Activated CD8-positive, alpha-beta memory T cell treated with anti-CD3 and anti-CD28 coated beads, Interleukin-2, amount 10 ng/mL, durations not matched to agents 7 days and 5 days (primary cell): ENCODE measurements at places on chromosomes 2 and 18.

DNA sequence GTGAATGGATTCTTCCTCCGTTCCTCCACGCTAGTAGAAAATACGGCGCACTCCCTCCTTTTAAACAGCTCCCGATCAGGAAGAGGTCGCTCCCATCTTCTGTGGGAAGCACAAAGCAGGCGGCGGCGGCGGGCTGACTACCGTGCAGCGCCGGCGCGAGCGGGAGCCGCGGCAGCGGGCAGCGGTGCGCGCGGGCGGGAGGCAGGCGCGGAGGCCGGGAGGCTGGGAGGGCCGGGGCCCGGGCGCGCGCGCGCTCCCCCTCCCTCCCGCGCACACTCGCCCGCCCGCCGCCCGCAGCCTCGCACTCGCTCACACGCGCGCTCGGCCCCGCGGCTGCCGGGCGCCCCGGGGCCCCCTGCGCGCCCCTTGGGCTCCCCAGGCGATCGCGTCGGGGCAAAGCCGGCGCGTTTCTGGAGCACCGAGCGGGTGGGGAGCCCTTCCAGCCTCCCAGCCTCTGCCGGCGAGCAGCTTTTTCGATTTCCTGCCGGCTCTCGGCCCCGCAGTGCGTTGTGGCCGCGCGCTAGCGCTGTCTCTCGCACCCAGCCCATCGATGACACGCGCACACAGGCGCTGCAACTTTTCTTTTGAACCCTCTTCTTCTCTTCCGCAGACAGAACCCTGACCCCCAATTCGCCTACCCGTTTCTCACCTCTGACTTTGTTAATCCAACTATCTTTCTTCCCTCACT is at the start of gene SLC8A1:
Gene SLC8A1, minus strand, starts transcription at position 173 of the 688 bp plus-strand sequence.
- DNase-seq: no peak

- DNase-seq: no peak
Observed at GRCh38 chr2:25821225-25822056, 56.8 kb downstream of the ASXL2 start.

- no peak for DNase-seq
Observed at GRCh38 chr2:32246911-32247310, 17.8 kb downstream of the NLRC4 start.

- no peak for DNase-seq
Observed at GRCh38 chr2:126915903-126916302, 17.2 kb downstream of the TEX51 start.

DNA sequence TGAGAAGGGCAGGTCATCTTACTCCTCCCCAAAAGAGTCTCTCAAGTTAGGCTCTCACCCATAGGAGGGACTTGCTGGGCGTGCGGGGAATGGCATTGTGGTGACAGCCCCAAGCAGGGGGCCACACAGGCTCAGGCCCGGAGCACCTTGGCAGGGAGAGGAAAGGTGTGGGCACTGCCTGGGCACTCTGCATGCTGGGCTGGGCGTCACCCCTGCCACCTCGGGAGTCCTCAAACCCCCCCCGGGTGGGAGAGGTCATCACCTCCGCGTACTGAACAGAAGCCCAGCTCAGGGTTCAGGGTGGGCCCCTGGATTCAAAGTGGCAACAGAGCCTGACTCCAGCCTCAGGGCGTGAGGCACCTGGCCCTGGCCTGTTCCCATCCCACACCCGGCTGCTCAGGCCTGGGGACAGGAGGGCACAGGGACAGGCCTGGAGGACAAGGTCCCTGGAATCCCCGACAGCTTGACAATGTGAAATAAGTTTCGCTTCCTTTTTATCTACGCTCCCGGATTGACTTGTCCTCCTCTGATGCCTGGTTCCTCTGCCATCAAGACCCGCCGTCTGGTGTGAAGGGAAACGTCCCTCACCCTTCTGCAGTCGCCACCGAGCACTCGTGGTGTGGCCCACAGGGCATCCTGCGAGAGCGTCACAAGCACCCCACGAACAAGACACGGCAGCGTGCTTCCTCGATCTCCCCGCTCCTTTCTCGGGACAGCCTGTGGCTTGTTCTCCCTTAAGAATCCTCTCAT is 97.8 kb downstream of the HDAC4 start:
- DNase-seq: no peak

GRCh38 chr2:219525533-219526232 is 11.4 kb downstream of the ASIC4 start:
- no peak for DNase-seq

DNA sequence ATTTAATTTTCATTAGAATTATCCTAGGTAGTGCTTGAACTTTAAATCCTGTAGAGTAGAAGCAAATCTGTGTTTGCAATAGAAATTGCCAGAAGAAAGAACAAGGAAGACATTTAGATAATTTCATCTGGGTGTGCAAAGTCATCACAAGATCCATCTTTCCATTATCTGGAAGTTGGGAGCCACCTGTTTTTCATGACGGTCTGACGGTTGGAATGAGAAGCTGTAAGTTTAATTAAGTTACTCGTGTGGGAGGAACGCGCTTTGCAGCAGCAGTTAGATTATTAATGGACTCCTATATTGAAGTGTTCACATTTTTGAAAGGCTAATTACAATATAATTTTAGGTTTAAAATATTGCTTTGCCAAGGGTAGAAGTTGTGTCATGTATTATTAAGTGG is 69.9 kb upstream of the PARD3B start:
- DNase-seq: no peak

GRCh38 chr18:67670024-67670543 is 153.6 kb upstream of the DSEL start:
- no peak for DNase-seq

DNA sequence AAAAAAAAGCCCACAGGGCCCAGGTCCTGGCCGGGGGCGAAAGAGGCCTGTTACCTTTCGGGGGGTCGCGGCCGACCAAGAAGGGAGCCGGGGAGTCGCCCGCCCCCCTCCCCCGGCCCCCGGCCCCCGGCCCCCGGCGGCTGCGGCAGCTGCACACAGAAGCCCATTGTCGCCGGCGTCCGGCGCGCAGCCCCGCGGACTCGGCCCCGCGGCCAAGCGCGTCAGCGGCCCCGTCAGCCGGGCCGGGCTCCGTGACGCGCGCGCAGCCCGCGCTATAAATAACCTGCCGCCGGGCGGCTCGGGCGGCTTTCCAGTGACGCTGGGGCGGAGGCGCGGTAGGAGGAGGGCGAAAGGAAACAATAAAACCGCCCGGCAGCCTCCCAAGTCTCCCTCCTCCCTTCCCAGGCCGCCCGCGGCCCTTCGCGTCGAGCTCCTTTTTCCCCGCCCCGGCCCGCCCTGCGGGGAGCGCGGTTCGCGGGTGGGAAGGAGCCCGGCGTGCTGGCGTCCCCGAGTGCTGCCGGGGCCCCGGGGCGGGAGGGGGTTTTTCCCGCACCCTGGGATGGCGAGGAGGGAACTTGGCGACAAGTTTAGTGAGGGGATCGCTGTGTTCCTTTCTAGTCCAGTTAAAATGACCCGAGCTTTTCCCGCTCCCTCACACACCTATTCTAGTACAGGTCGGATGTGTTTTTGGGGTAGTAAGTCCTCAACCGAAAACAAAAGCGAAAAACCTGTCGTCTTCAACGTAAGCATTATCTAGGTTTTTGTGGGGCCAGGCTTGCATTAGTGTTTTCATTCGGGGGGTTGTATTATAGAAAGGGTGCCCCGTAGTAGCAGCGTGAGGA is 10.0 kb upstream of the NR4A2 start:
- peak; percentile 91 for DNase-seq

DNA sequence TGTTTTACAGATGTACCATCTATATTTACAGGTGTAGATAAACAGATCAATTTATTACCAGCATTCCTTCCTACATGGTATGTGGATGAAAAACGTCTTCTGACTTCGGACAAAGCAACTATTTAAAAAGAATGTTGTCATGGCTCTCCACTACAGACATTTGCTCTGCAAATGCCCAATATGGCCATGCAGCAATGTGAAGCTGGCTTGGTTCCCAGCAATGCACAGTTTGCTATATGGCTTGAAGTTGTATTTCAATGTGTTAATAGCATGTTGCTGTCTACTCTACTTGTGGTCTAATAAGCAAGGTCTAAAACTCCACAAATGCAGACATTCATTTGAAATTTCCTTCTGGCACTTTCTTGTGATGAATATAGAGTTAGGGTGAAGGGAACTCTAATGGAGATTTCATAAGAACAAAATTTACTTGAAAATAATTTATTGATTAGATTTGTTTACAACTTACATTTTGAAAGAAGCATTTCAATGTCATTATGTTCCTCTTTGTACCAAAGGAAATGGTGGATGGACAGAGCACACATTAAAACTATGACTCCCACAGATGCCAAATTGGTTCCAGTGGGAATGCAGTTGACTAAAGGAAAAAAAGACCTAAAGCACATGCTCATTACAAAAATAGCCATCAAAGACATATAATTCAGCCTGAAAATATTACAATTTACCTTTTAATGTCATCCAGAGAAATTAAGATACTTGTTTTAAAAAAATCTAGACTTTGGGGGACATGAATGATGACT is 234.0 kb downstream of the DYM start:
- DNase-seq: no peak

- DNase-seq: no peak
Observed at GRCh38 chr2:192243488-192243887, 48.8 kb upstream of the TMEFF2 start.

DNA sequence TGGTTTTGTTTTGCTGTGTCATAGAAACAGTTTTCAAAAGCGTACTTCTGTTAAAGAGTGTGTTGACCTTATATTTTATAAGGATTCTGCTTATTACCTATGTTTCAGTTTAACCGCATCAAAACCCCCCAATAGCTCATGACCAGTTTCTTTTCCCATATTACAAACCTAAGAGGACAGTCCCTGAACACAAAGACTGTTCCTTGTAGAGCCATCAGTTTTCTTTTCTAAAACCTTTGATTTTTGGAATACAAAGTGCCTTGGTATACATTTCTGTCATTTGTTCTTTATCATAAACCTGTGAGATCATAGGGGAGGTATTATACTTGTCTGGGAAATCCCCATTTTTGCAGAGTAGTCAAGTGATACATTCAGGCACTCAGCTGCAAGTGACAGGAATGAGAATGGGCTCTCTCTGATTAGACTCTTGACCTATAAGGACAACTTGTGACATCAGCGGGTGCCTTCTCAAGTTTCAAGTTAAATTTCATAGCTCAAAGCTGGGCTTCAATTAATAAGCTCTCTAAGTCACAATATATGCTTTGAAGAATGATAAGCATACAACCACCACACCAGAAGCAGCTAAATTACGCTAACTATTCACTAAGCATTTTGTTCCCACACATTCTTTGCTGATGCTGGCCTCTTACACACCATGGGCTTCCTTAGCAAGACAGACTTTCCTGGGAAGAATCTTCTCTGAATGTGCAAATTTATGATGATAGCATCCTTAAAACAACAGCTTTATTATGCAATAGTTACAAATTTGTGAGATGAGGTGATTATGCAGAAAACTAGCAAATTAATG is 97.5 kb upstream of the CD302 start:
- DNase-seq: no peak

DNA sequence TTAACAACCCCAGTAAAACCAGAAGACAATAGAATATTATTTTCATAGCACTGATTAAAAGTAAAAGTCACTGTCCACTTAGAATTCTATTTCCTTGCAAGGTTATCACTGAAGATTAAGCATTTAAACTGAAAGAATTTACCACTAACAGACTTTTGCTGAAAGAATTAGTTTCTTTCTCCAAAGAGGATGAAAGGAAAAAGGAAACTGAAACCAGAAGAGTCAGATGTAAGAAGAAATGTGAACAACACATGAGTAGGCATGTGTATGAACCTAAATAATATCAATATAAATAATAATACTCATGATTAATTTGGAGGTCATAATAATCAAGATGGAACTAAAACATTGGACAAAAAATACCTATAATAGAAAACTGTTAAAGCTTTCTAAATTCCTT is 82.4 kb upstream of the KLHL29 start:
- DNase-seq: no peak

DNA sequence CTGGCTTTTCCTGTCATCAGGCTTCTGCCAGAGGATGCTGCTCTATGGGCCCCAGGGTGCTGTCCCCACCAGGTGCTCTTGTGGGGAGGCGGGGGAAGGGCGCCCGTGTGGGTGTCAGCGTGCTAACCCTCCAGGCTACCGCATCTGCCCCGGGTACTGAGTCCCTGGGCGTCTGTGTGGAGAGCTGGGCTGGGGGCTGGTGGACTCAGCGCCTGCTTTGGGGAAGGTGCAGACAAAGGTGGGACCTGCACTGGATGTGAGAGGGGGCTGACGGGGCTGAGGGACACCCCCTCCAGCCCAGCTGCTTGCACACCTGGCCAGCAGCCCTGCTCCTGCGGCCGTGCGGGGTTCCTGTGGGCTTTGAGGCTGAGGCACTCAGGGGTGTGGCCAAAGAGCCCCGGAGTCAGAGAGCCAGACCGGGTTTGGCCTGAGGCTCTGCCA is 120.7 kb upstream of the PXDN start:
- no peak for DNase-seq

- peak; percentile 71 for DNase-seq
Observed at GRCh38 chr2:231361701-231362554, 33.6 kb upstream of the B3GNT7 start.

- no peak for DNase-seq
Observed at GRCh38 chr18:25423267-25423666, 71.3 kb upstream of the ZNF521 start.

GRCh38 chr2:146659976-146660375 is 1184.9 kb upstream of the ACVR2A start:
- DNase-seq: no peak

DNA sequence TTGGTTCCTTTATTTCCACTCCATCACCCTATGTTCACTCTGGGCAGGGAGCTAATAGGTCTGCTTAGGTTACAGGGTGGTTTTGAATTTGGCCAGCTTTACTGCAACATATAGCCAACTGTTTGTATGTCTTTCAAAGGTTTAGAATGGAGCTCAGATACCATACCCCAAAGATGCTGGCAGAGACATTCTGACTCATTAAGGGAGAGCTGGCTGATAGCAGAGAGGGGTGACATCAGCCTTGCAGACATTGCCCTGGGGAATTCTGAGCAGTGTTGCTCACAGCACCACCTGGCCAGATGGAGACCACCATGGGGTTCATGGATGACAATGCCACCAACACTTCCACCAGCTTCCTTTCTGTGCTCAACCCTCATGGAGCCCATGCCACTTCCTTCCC is 2.1 kb downstream of the PROKR1 start:
- no peak for DNase-seq

GRCh38 chr2:69084492-69084891 is 71.5 kb downstream of the ANTXR1 start:
- DNase-seq: no peak

- no peak for DNase-seq
Observed at GRCh38 chr2:173606619-173607248, 252.1 kb downstream of the CDCA7 start.

- DNase-seq: no peak
Observed at GRCh38 chr18:49444581-49444980, 15.9 kb downstream of the DYM start.
